ENCODE measurements at places on chromosomes 6 and 20.

DNA sequence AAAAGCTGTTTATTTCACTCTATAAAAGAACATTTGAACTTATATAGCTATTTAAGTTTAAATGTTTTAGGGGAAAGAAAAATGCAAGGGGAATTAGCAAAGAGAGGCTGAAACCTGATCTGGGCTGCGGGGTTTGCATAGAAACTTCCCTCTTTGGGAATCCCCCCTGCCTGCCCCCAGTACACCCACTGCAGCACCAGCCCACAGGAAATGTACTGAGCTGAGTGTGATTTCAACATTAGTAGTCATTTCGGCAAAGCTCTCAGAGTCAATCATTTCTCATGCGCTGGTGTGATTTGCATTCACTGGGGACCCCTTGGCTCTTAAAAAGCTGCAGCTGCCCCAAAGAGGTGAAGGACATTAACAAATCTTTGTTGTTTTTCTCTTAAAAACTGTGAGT lies 859.4 kb downstream of the MAFB start:
- no peak for DNase-seq

DNA sequence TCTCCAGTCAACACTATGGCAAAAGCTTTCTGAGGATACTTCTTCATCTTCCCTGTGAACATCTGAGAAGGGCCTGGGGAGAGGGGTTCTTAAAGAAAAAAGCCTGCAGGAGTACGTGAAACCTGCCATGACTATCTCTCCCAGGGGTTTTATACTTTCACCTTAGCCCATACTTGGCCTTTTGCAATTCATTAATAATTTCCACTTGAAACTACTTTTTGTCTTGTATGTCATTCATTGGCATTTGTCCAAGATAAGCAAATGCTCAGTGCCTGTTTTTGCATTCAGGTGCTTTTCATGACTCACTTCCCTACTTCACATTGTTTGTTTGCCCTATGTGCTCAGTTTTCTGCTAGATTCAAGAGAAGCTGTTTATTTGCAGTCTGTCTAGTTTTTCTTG lies 580.3 kb upstream of the GJE1 start:
- DNase-seq = no peak

DNA sequence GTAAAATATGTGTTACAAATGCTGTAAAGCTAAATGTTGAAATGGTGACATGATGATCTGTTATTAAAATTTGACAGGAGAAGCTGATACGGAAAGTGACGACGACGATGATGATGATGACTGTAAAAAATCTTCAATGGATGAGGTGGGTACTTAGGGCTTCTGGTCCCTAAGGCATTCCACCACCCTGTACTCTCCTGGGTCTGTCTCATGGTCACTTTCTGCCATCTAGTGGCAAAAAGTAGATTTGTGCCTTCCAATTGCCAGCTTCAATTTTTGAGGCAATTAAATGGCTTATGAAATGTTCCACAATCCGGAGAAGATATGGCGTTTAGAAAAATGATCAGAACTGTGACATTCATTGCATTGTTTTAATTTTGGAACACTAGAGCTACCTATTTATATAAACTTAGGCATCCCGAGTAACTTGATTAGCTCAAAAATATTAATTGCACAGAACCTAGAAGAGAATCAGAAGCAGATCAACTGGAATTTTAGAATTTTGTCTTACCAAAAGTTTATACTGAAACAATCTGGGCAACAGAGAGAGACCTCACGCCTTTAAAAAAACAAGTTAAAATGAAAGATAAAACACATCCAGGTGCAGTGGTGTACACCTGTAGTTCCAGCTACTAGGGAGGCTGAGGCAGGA lies 346.5 kb upstream of the PLCB4 start:
- no peak for DNase-seq

- DNase-seq = no peak
These were observed 70.8 kb downstream of the PPP1R3G start for GRCh38 chr6:5155906-5156305.

DNA sequence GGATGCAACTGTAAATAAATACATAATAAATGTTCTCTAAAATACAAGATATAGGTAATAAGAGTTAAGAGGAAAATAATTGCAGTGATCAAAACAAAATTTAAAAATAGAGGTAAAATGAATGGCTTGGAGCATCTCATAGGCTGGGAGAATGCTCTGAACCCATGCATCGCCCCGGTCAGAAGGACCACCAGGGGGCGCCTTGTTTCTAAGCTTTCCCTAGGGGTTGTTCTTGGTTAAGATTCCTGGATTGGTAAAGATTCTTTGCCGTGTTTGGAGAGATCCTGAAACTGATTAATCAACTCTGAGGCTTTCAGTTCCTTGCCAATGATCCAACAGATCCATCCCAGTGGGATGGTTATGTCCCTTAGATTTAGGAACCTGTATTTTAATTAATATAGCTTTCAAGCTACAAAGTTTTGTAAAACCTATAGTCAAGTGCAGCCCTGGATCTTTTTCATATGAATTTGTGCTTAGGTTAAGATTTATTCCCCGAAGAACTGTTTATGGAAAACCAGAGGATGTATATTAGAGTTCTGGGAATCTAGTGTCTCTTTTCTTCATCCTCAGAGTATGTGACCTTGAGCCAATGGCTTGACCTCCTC lies 45.3 kb upstream of the PRELID3B start:
- DNase-seq = peak; percentile 79

DNA sequence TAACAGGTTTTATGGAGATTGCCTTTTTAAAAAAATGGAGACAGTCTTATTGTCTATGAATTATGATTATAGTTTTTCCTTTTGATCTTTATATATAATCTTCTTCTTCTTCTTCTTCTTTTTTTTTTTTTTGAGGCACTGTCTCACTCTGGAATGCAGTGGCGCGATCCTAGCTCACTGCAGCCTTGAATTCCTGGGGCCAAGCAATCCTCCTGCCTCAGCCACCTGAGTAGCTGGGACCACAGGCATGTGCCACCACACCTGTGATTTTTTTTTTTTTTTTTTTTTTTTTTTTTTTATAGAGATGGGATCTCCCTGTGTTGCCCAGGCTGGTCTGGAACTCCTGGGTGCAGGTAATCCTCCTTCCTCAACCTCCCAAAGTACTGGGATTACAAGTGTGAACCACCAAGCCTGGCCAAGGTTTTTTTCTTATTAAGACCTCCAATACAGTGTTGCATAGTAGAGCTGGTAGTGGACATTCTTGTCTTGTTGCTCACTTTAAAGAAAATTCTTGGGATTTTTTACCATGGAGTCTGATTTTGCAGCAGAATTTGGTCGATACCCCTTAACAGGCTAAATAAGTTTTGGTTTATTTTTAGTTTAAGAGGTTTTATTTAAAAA lies 46.5 kb downstream of the STK4 start:
- no peak for DNase-seq

DNA sequence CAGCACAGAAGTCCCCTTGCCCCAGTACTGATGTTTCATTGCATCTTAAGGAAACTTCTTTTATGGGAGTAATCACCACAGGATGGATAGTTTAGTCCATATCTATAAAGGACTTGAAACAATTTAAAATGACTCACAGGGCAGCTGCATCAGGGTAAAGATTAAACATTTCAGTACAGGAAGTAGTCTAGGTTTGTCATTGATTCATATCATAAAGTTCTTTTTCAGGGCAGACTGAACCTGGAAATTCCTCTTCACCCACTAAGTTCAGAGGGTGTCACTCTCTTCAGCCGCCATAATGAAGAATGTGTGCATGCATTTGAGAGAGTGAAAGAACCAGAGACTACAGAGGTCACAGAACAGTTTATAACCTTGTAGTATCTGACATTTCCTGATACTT lies 296.3 kb upstream of the JAG1 start:
- DNase-seq = no peak

- DNase-seq = no peak
These were observed 62.3 kb downstream of the UTRN start for GRCh38 chr6:144347448-144347759.

GRCh38 chr6:148565321-148565926 lies 181.4 kb upstream of the UST start:
- DNase-seq = no peak

- no peak for DNase-seq
These were observed 44.4 kb downstream of the MDFI start for GRCh38 chr6:41682497-41683272.

DNA sequence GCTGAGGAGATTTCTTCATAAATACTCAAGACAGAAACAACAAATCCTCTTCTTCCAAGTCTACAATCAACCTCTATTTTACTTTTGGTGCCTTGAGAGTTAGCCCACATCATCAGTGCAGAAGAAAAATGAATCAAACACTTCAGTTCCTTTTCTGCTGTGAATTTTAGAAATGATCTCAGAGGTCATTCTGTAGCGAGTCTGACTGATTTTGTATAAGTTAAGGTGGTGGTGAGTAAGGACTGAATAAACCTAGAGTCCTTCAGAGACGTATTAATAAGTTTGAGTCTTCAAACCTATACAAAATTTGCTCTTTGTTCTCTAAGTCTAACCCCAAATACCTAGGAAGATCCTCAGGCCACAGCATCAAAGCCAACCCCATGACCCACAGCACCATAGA lies 33.1 kb upstream of the NT5E start:
- DNase-seq = no peak

- DNase-seq = no peak
These were observed 26.3 kb upstream of the SNRPB2 start for GRCh38 chr20:16703570-16703969.

GRCh38 chr20:51333446-51333845 lies 209.1 kb downstream of the NFATC2 start:
- DNase-seq = no peak

DNA sequence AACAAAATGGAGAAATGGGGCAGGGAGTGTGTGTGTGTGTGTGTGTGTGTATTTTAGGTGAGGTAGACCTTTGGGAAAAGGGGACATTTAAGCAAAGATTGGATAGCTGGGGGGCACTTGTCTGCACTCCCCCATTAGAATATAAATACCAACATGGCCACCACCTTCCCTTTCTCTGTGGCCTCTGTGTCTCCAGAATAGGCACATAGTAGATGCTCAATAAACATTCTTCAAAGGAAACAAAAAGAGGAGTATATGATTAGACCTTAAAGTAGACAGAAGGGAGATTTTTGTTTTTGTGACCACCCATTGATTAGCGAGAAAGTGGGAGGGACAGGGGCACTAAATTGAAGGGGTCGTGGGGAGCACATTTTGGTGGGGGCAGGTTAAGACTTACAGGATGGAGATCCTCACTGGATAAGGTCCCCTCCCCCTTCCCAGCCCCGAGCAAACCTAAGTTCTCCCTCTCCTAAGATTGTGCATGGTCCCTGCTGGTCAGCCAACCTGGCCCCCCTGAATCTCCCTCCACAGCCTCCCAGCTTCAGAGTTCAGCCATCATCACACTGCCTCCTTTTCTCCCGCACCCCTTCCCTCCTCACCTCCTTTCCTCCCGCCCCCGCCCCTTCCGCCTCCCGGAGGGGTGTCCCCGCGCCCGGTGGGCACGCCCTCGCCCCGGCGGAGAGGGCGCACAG lies 514 bp upstream of the TSHZ2 start:
- no peak for DNase-seq

GRCh38 chr6:95431637-95432228 lies 145.6 kb upstream of the MANEA start:
- no peak for DNase-seq

DNA sequence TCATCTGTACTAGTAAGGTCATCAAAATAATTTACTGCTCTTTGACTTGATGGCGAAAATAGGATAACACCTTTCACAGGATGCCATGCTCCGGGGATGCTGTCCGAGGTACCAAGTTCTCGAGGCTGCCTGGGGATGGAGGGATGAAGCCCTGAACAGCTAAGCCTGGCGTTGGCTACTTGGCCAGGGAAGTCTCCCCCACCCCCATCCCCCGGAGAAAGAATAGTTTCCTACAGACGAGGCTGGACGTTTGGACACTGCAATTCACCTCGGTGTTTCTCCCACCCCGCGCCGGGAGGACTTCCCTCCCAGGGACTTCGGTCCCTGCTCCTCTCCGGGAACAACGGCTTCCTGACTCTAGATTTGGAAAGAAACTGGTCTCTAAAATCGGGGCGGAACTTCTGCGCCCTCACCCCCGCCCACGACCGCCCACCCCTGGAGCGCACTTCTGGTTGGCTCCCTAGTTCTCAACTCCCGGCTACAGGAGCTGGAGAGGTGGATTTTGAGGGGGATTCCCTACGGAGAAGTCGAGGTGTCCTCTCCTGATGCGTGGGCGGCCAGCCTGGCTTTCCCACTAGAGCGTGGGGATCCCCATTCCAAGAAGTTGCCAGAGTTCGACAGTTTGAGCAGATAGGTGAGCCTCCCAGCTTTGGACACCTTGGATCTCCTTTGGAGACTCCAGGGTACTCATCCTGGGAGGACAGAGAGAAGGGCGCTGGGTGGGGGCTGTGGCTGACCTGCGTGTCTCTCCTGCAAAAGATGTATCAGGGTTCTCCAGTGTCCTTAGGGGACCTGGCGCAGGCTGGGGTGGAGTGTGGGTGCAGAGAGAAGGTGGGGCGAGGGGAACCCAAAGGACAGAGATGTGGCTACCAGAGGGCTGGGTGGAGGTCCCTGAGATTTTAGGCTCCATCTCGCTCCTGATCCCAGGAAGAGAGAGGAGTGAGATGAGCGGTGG lies 1.1 kb downstream of the PCSK2 start:
- no peak for DNase-seq

Measured in nucleus accumbens (tissue), 56 donors.